ENCODE measurements at places on chromosomes 2 and 18. TPM values are rescaled to one million over a fixed set of nuclear protein-coding genes. Genes with fewer than 3 reads are reported as not detected.

GRCh38 chr18:23212161-23212560 is 76.9 kb downstream of the CABLES1 start:
- no peak for DNase-seq

The MEP1B gene
- not detected for total RNA-seq

The PLCL1 gene
- 26.8 TPM for total RNA-seq

The IL1F10 gene
- total RNA-seq, result not detected

Data from right atrium auricular region (tissue), 2 donors.